Mammary epithelial cell (primary cell): ENCODE measurements at places on chromosomes 2 and 18. TPM values are rescaled to one million over a fixed set of nuclear protein-coding genes. Genes with fewer than 3 reads are reported as not detected.

DNA sequence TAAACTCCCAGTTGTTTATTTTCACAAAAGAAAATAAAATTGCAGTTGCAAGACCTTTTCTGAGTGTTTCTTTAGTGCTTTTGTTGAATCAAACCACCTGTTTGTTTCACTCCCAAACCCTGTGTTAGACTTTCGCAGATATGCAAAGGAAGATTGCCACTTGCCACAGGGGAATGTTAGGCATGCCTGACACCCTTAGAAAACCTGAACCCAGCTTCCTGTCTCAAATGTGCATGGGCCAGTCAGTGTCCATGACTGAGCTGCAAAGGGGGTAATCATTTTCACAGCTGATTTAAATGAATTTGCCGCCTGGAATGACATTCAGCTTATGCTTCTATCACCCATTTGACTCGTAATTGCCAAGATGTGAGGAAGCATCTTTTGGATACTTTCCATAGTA, 17.5 kb downstream of the TGOLN2 start:
- no peak for DNase-seq

DNA sequence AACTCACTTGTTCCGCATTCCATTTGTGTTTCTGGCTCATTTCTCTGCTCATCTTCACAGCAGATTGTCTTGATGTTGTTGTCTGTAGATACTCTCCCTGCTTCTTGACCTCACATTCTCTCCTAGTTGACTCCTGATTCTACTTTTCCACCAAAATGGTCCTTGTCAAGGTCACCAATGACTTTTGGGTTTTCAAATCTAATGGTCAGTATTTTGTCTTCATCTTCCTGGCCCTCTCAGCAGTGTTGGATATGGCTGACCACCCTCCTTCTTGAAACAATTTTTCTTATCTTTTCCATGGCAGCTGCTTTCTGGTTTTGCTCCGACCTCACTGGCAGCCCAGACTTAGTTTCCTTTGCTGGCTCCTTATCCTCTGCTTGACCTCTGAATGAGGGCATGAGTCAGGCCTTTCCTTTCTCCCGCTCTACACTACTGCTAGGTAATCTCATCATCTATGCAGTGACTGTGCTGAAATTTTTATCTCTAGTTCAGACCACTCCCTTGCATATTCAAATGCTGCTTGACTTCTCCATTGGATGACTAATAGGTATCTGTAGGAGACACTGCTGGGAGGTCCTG, 386.6 kb upstream of the SPRED2 start:
- peak; percentile 23 for DNase-seq

DNA sequence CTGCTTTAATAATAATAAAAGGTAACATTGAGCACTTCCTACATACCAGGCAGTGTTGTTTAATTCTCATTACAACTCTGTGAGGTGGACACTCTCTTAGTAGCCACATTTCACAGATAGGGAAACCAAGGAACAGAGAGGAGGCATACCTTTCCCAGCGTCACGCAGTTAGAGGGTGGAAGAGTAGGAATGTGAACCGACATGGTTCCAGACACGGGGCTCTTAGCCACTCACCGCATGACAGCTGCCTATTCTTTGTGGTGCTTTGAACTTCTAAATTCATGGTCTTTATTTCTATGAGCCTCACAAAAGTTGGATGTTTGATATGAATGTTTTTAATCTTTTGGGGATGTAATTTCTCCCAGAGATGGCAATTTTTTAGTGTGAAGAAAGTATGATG, 76.0 kb downstream of the OSBPL6 start:
- no peak for DNase-seq

DNA sequence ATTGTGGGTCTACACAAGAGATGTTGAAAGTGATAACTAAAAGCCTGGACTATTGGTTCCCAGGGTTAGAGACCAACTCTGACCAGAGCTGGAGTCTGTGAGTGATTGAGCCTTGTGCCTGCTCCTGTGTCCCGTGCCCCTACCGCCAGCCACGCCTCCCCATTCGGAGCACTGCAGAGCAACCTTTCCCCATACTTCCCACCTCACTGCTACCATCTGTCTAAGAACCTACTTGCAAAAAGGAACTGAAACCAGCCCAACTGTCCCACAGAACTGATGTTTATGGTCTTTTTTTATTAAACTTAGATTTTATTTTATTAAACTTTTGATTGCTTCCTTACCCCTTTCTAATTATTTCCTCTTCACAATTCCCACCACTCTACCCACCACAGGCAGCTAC, 300.3 kb upstream of the MGAT5 start:
- DNase-seq: no peak

GRCh38 chr18:10405816-10406663, 48.4 kb upstream of the APCDD1 start:
- DNase-seq: no peak

- DNase-seq: no peak
Measured at GRCh38 chr2:72263776-72264060, 116.1 kb upstream of the CYP26B1 start.

DNA sequence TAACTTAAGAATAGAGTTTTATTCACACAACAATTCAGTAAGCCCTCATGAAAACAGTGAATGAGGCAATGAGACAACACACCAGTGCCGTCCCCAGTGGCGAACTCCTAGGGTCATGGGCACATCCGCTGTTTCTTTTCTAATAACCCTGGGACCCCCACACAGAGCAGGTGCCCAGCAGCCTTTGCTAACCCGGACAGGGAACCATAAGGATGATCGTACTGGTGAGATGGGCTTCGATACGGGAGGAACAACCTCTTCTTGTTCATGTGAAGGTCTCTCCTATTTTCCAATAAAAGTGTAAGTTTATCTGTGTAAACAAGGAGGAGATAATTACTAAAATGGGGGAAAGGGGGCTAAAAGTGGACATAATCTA, 97.4 kb upstream of the MGAT4A start:
- no peak for DNase-seq

GRCh38 chr2:158969715-158970240, 1.3 kb downstream of the TANC1 start:
- DNase-seq: peak; percentile 46

DNA sequence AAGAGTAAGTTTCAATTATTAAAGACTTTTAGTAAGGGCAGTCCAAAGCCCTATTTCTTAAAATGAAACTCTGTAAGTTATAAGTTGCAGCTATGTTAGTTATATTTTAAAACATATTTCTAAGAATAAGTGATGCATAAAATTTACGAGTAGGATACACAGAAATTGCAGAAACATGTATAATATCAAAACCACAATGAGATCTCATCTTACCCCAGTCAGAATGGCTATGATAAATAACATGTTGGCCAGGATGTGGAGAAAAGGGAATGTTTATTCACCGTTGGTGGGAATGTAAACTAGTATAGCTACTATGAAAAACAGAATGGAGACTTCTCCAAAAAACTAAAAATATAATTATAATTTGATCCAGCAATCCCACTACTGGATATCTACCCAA, 201.2 kb downstream of the CBLN2 start:
- no peak for DNase-seq

- no peak for DNase-seq
Measured at GRCh38 chr18:79953971-79954651, 2.7 kb upstream of the SLC66A2 start.

GRCh38 chr2:173972165-173972564, 7.0 kb upstream of the SP3 start:
- DNase-seq: no peak

DNA sequence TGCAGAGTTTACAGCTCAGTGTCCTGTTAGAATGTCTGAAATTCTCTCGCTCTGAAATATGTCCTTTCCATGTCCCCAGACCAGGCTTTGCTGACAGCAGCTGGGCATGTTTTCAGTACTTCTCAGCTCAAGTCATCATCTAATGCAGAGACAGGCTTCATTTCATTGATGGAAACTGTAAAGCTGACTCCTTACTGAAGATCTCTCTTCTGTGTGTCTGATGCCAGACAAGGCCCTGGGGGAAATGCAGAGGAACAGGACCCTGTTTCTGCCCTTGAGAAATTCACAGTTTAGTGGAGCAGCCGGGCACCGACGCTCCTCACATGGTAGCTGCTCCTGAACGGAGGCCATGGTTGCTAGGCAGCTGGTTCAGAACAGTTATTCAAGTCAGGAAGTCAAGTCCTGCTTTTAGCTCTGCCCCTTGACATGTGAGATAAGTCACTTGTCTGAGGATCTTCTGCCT, 24.6 kb upstream of the FZD7 start:
- no peak for DNase-seq

The DNPEP gene
- 49.5 and 90.9 TPM in 2 replicates for total RNA-seq

The SIX3 gene
- not detected in 2 replicates for total RNA-seq

The PRKD3 gene
- 40.6 and 43.0 TPM in 2 replicates for total RNA-seq

The KCNK3 gene
- 0.17 TPM for total RNA-seq
